ENCODE measurements at places on chromosomes 5 and 9. TPM values are rescaled to one million over a fixed set of nuclear protein-coding genes. Genes with fewer than 3 reads are reported as not detected.

DNA sequence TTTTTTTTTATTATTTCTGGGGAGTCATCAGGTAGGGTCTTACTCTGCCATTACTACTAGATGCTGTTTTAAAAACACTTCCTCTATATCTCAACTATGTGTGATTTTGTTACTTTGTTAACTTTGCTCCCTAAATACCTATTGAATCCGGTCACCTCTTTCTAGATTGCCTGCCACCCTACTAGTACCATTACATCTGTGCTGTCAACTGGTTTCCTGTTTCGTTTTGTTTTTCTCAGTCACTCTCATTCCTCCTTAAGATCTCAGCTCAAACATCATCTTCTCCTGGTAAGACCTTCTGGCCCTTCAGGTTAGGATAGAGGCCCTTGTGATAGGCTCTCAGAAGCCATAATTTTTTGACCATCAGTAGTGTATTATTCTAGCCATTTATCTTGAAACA, 324.2 kb upstream of the ATP10B start:
- no peak for DNase-seq
- no peak overlapping the region for H3K4me3 ChIP-seq
- H3K36me3 ChIP-seq: no peaks in the 10 kb centered on the region
- no peaks in the 10 kb centered on the region for H3K4me1 ChIP-seq
- H3K27ac ChIP-seq: no peak overlapping the region

The ZFP37 gene
- 3.7 TPM for total RNA-seq

- no peak for DNase-seq
- no peak overlapping the region for H3K4me3 ChIP-seq
- H3K27me3 ChIP-seq: no peaks in the 10 kb centered on the region
- H3K4me1 ChIP-seq: no peaks in the 10 kb centered on the region
These were observed 26.6 kb downstream of the PTPDC1 start for GRCh38 chr9:94110821-94111252.

DNA sequence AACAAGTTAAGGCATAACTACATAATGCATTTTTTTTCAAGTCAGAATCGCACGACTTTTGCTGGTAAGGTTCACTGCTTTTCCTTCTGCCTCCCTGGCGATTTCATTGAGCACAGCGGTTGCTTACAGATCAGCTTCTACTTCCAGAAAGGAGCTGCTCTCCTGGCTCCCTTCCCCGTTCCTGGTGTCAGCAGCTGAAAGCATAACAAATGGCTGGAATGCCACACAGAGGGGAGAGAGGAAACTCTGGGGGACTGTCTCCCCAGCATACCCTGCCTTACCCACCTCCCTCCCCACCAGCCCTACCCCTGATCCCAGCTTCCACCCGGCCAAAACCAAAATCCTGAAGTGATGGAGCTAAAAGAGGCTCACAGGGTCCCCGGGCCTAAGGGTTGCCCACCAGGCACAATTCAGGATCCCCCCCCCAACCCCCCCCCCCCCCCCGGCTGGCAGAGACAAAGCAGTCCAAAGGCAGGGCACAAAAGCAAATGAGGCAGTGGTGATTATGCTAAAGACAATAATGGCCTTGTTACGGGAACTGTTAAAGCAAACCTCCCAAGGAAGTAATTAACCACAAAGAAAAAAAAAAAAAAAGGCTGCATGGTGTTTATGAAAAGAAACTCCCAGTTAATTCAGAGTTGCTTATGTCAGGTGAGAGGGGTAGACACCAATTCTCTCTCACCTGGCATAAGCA, 126.1 kb upstream of the WWC1 start:
- no peak for DNase-seq
- H3K27ac ChIP-seq: no peak overlapping the region
- H3K4me1 ChIP-seq: no peaks in the 10 kb centered on the region
- H3K27me3 ChIP-seq: no peaks in the 10 kb centered on the region

DNA sequence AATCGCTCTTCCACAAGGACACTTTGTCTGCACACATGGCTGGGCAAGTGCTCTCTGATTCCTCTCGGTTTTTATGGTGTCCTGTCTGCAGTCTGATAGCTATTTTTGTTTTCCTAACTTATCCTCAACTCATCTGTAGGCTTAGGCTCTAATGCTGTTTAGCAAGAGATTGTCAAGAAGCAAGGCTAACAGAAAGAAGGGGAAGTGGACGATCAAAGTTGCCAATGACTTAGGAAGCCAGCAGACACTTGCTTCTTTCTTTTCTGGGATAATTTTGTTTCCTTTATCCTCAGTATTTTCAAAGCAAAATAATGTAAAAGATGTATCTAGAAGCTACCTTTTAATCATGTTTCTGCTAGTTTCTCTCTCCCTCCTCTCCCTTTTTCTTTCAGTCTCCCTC, 130.7 kb downstream of the PRKACG start:
- no peak overlapping the region for H3K27ac ChIP-seq
- no peaks in the 10 kb centered on the region for H3K4me1 ChIP-seq
- no peaks in the 10 kb centered on the region for H3K27me3 ChIP-seq
- H3K4me3 ChIP-seq: no peak overlapping the region
- no peak for DNase-seq
- H3K36me3 ChIP-seq: no peaks in the 10 kb centered on the region

The GDA gene
- total RNA-seq: not detected

The ACTBL2 gene
- not detected for total RNA-seq

The DNAJC18 gene
- 7.6 TPM for total RNA-seq

The EGFL7 gene
- 272 TPM for total RNA-seq

DNA sequence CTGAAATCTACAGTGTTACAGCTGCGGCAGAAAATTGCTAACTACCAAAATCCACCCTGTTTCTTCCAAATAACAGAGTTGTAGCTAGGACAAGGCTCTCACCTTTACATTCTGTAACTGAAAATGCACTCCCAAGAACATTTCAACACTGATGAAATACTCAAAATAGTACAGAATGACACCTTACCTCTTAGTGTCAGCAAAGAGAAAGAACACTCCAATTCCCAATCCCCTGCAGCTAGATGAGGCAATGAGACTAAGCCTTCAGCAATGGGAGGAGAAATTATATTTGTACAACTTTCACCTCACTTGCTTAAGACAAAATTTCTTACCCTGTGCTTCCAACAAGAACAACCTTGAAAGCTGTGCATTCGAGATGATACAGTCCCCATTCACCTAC, 31.2 kb downstream of the STRBP start:
- H3K36me3 ChIP-seq: no peaks in the 10 kb centered on the region
- H3K27ac ChIP-seq: no peak overlapping the region
- no peaks in the 10 kb centered on the region for H3K4me1 ChIP-seq
- no peak for DNase-seq
- H3K27me3 ChIP-seq: no peaks in the 10 kb centered on the region

DNA sequence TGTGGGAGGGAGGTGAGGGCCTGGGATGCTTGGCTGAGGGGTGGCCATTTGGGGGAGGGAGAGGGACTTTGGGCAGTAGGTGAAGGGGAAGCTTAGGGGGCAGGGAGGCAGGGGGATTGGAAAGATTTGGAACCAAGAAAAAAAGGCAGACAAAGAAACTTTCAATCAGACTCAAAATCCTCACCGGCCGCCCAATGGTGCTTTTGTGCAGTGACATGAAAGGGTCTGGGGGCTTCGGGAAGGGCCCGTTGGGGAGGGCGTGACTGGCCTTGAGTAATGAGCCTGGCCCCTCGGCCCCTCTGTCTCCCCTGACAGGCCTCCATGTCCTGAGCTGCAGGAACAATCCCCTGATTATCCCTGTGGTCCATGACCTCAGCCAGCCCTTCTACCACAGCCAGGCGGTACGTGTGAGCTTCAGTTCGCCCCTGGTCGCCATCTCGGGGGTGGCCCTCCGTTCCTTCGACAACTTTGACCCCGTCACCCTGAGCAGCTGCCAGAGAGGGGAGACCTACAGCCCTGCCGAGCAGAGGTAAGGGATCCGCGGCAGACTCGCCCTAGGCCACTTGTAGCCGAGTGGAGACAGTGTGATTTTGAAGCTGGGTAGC, 181.1 kb downstream of the PAPPA start:
- no peaks in the 10 kb centered on the region for H3K27me3 ChIP-seq
- H3K4me3 ChIP-seq: no peak overlapping the region
- no peaks in the 10 kb centered on the region for H3K4me1 ChIP-seq
- H3K27ac ChIP-seq: no peak overlapping the region
- H3K36me3 ChIP-seq: peaks cover 5% of the 10 kb centered on the region
- DNase-seq: no peak

Data from vagina (tissue), 2 donors.